ENCODE measurements at places on chromosomes 16 and 17.

DNA sequence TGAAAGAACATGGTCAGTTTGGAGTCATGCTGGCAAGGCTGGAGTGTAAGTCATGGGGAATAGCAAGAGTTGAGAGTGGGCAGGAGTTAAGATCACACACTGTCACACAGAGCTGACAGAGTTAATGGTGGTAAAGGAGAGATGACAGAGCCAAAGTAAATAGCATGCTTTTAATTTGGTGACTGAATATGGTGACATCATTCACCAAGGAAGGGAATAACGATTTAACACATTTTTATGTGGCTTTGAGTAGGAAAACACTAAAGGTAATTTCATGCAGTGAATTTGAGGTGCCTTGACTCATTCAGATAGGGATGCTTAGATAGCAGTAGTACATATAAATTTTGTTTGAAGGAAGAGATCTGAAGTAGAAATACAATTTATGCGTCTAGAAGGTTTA, 42.1 kb downstream of the SYNRG start:
- H3K4me3 ChIP-seq = peak overlapping the region; percentile 80
- DNase-seq = no peak
- H3K36me3 ChIP-seq = peaks cover 35% of the 10 kb centered on the region
- no peaks in the 10 kb centered on the region for H3K4me1 ChIP-seq

DNA sequence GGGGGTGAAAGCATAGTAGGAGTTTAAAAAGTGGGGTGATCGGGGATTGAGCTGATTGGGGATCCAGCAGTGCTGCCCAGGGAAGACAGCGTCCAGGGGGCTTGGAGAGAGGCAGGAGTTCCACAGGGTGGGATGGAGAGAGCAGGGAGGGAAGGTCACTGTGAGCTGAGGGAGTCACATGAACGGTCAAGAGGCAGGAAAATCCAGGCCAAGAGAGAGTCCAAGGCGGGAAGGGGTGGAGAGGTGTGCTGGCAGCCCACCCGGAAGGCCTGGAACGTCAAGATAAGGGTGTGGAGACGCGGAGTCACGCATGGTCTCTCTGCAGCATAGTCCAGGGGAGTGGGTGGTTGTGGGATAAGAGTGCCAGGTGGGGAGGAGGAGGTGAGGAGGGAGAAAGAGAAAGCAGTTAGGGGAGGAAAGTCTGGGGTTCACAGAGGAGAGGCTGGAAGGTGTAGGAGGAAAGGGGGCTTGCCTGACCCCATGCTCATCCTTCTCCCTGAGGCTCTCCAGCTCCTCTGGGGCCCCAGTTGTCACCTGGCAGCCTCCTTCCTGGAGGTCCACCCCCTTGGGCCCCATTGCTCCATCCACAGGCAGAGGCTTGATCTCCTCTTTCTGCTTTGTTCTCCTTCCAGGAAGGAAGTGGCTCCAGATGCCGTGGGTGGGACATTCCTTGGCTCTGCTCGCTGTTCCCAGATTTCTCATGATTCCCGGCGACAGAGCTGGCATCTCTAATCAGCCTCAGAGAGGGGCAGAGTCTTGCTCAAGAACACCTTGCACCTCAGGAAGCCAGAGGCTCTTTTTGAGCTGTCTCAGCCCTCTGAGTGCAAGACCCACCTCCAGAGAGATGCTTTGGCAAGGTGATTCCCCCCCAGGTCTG, 28.7 kb downstream of the CCR7 start:
- H3K27ac ChIP-seq = peak overlapping the region; percentile 85
- H3K27me3 ChIP-seq = peaks cover 13% of the 10 kb centered on the region
- peaks cover 71% of the 10 kb centered on the region for H3K4me1 ChIP-seq

DNA sequence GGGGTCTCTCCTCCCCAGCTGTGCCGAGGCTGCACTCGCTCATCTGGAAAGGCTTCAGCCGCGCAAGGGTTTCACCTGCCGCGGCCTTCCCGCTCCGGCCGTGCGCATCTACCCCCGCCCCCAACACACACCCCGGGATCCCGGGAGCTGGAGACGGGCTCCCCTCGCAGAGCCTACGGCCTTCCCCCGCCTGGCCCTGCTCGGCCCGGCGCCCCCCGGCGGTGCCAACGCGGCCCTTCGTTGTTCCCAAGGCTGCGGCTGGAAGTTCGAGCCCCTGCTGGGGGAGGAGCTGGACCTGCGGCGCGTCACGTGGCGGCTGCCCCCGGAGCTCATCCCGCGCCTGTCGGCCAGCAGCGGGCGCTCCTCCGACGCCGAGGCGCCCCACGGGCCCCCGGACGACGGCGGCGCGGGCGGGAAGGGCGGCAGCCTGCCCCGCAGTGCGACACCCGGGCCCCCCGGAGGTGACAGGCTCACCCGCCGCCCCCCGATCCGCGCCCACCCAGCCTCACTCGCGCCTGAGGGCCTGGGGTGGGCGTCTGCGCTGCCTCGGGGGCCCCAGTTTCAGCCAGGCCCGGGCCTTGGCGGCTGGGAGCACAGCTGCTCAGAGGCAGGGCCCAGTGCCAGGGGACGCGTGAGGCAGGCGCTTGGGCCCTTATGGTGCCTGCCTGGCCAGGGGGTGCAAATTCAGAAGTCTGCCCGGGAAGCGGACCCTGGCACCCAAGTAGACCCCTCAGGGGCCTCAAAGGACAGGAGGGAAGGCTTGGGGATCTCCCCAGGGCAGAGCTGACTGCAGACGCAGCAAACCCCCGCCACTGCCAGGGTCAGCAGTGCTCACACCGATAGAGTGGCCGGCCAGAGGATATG, 11.2 kb downstream of the GALK1 start:
- peaks cover 5% of the 10 kb centered on the region for H3K27me3 ChIP-seq
- peaks cover 9% of the 10 kb centered on the region for H3K4me1 ChIP-seq
- H3K27ac ChIP-seq = no peak overlapping the region
- DNase-seq = peak; percentile 73
- no peak overlapping the region for H3K4me3 ChIP-seq
- peaks cover 3% of the 10 kb centered on the region for H3K36me3 ChIP-seq

GRCh38 chr17:16381496-16381820, 567 bp downstream of the UBB start:
- H3K36me3 ChIP-seq = peaks cover 26% of the 10 kb centered on the region
- peaks cover 20% of the 10 kb centered on the region for H3K27me3 ChIP-seq
- H3K4me3 ChIP-seq = peak overlapping the region; percentile 99
- peaks cover 33% of the 10 kb centered on the region for H3K4me1 ChIP-seq

GRCh38 chr16:82715833-82716232, 89.1 kb downstream of the CDH13 start:
- H3K4me1 ChIP-seq = no peaks in the 10 kb centered on the region
- H3K36me3 ChIP-seq = no peaks in the 10 kb centered on the region

GRCh38 chr16:28210979-28211588, 681 bp downstream of the XPO6 start:
- H3K4me1 ChIP-seq = peaks cover 21% of the 10 kb centered on the region
- H3K27me3 ChIP-seq = peaks cover 11% of the 10 kb centered on the region
- no peak overlapping the region for H3K27ac ChIP-seq
- H3K36me3 ChIP-seq = peaks cover 6% of the 10 kb centered on the region
- H3K4me3 ChIP-seq = peak overlapping the region; percentile 87
- DNase-seq = peak; percentile 48

GRCh38 chr17:27668488-27668823, 37.5 kb downstream of the LGALS9 start:
- H3K36me3 ChIP-seq = no peaks in the 10 kb centered on the region
- no peak overlapping the region for H3K27ac ChIP-seq
- H3K27me3 ChIP-seq = peaks cover 5% of the 10 kb centered on the region
- H3K4me3 ChIP-seq = no peak overlapping the region
- DNase-seq = no peak

DNA sequence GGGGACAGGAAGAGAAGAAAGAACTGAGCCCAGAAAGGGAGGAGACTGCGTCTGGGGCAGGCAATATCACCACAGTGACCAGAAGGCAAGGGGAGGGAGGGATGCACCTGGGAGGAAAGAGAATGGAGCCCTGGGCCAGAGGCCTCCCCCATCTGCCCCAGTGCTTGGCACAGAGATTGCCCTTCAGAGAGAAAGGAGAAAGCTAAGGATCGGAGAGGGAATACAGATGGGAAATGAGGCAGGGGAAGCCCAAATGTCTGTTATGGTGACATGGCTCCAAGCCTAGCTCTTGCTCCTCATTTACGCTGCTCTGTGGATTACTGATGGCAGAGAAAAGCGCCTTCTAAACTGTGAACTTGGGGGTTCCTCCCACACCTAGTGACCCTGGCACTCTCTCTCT, 47.2 kb downstream of the PIPOX start:
- peaks cover 11% of the 10 kb centered on the region for H3K4me1 ChIP-seq
- peaks cover 11% of the 10 kb centered on the region for H3K27me3 ChIP-seq
- H3K27ac ChIP-seq = no peak overlapping the region
- no peak for DNase-seq
- H3K36me3 ChIP-seq = peaks cover 56% of the 10 kb centered on the region

GRCh38 chr16:18788828-18789514, 1.2 kb downstream of the RPS15A start:
- no peak for DNase-seq
- H3K27me3 ChIP-seq = no peaks in the 10 kb centered on the region
- peaks cover 51% of the 10 kb centered on the region for H3K36me3 ChIP-seq
- H3K27ac ChIP-seq = peak overlapping the region; percentile 83
